ENCODE measurements at places on chromosomes 7 and 10.

DNA sequence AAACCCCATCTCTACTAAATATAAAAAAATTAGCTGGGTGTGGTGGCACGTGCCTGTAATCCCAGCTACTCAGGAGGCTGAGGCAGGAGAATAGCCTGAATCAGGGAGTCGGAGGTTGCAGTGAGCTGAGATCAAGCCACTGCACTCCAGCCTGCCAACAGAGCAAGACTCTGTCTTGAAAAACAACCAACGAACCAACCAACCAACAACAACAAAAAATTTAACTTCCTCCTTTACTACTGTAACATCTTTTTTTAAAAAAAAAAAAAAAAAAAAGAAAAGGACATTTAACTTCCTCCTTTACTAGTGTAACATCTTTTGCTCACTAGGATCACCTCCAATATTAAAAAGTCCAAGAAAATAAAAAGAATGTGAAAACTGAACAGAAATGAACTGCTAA is 92.3 kb upstream of the TMEM168 start:
- DNase-seq: no peak

DNA sequence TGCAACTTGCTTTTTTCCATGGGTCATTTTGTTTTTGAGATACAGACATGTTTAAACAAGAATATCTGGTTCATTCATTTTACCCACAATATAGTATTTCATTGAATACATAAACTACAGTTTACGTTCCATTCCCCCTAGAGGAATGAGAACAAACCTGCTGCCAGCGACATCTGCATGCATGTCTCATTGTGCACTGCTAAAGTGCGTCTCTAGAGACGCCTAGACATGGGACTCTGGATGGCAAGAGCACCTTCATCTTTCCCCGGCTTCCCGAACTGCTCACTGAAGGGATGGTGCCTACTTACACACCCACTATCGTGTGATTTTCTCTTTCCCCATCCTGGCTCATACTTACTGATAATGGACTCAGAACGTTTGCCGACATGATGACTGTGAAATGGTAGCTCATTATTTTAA is 1.2 kb upstream of the ZNF777 start:
- no peak for DNase-seq

DNA sequence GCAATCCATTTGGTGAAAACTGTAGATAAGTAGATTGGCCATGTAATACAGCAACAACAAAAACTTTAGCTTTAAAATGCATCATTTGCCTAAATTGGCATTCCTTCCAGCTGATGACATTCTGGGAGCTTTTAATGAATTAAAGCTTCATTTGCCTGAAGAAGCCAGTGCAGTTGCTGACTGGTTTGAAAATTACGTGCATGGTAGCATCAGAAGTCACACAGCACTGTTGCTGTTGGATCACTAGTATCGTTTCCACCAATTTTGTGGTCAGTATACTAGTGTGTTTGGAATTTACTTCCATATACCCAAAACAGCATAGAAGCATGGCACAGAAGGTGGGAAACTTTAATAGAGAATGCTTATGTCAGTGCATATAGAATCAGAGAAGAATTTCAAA is 194.9 kb downstream of the ETV1 start:
- no peak for DNase-seq

GRCh38 chr10:69295027-69295636 is 16.8 kb downstream of the HK1 start:
- no peak for DNase-seq

GRCh38 chr10:72276421-72277339 is 3.0 kb downstream of the DDIT4 start:
- no peak for DNase-seq

- no peak for DNase-seq
These were observed 8.2 kb downstream of the DNA2 start for GRCh38 chr10:68463365-68464093.

DNA sequence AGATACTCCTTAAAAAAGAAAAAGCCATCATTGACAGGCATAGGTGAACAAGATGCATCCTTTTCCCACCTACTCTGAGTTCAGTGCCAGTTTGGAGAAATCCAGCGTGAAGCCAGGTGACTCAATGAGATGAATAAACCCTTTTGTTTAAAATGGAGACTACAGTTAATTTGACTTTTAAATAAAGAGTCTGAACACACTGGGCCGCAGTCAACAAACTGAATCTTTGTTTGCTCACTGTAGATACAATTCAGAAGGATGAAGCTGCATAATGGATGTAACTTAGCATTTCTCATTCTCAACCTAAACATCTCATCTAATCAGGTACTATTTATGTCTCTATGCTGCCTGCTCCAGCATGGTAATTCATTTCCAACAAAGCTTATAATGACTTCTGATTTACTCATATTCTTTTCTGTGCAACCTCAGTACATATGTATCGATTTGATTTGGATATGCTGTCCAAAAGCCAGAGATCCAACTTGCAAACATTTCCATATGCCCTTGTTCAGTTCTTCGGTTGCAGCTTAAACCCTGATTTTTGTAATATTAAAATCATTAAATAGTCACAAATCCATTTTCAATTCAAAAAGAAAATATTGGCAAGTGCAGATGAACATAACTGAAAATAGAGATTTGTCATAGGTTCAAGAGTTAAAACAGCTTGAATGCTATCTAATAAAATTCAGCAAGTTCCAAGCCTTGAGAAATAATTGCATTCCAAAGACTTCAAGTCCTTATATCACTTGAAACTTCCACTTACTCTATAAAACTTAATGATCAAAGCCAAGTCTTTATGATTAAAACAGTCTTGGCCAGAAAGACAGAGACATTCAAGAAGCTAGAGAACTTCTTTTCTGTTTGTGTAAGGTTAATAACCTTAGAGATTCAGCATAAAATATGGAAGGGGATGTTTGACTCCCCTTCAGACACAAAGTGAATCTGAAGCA is 67.8 kb downstream of the CPVL start:
- DNase-seq: no peak

- no peak for DNase-seq
These were observed 134.7 kb upstream of the AGR3 start for GRCh38 chr7:17016402-17017010.

- no peak for DNase-seq
These were observed 55.7 kb downstream of the EBF3 start for GRCh38 chr10:129908406-129908805.

GRCh38 chr7:137160236-137160635 is 183.3 kb downstream of the PTN start:
- no peak for DNase-seq

GRCh38 chr10:50431133-50431532 is 179.8 kb upstream of the ASAH2 start:
- no peak for DNase-seq

GRCh38 chr10:7696545-7696944 is 6.6 kb upstream of the ITIH2 start:
- DNase-seq: no peak

DNA sequence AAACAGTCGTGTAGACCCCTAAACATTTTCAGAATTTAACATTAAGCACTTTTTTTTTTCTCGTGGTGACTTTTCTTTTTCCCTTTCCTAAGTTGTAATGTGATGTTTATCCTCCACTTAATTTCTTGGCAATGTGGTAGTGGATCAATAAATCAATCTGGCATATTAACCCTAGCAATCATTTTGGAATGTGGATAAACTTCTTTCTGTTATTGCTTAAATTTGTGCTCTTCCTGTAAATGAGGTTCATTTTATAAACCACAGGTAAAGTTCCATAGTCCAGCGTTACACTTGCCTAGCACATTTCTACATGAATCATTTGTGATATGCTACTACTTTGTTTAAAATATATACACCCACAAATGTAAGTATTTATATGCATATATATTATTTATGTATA is 247.4 kb upstream of the ETV1 start:
- no peak for DNase-seq

- DNase-seq: no peak
These were observed 64.8 kb upstream of the MEOX2 start for GRCh38 chr7:15751191-15751701.

GRCh38 chr10:102752934-102753664 is 9.4 kb downstream of the WBP1L start:
- DNase-seq: no peak

GRCh38 chr10:8044331-8044907 is 10.1 kb upstream of the GATA3 start:
- DNase-seq: no peak

DNA sequence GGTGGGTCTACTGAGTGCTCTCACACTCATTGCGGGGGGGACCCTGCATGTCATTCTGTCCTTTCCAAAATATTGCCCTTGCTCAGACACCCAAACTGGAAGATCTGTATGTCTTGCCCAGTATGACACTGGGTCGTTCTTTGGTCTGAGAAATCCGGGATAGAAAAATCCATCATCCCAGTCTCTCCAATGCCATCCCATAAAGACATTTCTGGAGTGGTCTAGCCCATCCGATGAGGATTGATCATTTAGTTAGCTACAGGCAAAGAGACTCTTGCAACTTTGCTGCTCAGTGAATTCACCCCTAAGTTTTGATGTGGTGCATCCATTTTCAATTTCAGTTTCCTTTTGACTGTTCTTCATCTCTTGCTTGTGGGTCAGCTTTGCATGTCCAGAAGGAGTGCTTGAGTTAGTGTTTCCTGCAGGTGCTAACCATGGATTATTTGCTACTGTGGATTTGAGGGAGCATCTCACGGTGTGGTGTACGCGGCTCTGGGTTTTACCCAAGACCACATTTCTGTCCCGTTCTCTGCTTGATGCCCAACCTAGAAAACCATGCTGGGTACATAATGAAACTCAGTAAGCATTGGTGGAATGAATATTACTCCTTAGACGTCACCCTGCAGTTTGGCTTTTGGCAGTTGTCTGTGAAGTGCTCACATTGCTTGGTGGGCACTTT is 247.0 kb upstream of the MKI67 start:
- DNase-seq: no peak

DNA sequence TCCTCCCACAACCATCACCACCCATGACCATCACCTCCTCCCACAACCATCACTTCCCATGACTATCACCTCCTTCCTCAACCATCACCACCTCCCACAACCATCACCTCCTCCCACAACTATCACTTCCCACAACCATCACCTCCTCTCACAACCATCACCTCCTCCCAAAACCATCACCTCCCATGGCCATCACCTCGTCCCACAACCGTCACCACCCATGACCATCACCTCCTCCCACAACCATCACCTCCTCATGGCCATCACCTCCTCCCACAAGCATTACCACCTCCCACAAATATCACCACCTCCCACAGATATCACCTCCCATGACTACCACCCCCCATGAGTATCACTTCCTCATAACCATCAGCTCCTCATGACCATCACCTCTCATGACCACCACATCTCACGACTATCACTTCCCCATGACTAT is 52.2 kb downstream of the PDGFA start:
- DNase-seq: no peak

- DNase-seq: no peak
These were observed 488.8 kb upstream of the ZMIZ1 start for GRCh38 chr10:78579995-78580394.

GRCh38 chr7:46720761-46721160 is 799.7 kb upstream of the IGFBP3 start:
- no peak for DNase-seq

- DNase-seq: no peak
These were observed 135.7 kb downstream of the MAGI2 start for GRCh38 chr7:79317728-79318127.

DNA sequence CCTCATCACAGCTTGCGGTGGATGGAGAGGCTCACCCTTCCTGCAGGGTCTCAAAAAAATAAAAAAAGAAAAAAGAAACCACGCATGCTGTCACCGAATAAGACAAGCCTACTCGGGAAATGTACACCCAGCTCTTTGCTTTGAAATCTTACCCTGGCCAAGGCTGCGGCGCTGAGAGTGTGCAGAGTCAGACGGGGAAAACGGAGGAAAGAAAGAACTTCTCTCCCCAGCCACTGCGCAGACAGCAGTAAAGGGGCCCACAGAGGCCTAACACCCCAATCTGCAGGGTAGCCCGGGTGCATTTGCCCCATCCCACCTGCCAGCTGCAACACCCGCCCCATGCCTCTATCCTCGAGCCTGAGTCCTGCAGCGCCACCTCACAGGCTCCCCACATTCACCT is 14.8 kb downstream of the SLIT1 start:
- no peak for DNase-seq

- DNase-seq: no peak
These were observed 973.7 kb downstream of the GATA3 start for GRCh38 chr10:9028231-9028630.

GRCh38 chr7:104700336-104700735 is 313.7 kb upstream of the KMT2E start:
- DNase-seq: no peak

- no peak for DNase-seq
These were observed 417.1 kb downstream of the SUGCT start for GRCh38 chr7:40551685-40552576.

- no peak for DNase-seq
These were observed 1.8 kb upstream of the TTYH3 start for GRCh38 chr7:2629746-2630681.

DNA sequence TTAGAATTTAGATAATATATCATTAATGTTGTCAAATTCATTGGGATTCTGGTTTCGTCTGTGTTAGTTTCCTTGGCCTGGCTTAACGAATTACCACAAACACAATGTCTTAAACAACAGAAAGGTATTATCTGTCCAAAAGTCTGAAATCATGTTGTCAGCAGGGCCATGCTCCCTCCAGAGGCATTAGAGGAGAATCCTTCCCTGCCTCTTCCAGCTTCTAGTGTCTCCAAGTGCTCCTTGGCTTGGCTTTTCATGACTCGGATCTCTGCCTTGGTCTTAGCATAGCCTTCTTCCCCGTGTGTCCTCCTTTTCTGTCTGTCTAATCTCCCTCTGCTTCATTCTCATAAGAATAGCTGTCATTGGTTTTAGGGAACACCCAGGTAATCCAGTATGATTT is 482.5 kb downstream of the SEMA3D start:
- no peak for DNase-seq

GRCh38 chr10:104293011-104293410 is 24.0 kb downstream of the GSTO2 start:
- DNase-seq: no peak

DNA sequence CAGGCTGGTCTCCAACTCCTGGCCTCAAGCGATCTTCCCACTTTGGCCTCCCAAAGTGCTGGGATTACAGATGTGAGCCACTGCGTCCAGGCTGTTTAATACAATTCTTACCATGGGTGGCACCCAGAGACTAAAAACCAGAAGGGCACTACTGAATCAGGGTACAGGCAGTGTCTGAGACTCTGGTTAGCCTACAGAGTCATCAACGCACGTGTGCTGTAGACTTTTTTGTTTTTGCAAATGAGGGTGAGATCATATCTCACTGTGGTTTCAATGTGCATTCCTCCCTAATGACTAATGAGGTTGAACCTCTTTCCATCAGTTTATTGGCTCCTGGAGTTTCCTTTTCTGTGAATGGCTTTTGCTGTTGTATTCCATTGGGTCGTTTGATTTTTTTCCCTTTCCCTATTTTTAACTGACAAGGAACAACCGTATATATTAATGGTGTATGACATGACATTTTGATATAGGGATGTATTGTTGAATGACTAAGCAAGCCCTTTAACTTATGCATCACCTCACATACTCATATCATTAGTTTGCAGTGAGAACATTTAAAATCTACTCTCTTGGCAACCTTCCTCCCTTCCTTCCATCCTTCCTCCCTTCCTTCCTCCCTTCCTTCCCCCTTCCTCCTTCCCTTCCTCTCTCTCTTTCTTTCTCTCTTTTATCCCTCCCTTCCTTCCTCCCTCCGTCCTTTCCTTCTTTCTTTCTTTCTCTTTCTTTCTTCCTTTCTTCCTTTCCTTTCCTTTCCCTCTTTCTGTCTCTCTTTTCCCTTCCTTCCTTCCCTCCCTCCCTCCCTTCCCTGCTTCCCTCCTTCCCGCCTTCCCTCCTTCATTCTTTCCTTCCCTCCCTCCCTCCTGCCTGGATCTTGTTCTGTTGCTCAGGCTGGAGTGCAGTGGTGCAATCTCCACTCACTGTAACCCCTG is 9.3 kb upstream of the TMEM270 start:
- peak; percentile 24 for DNase-seq

- DNase-seq: no peak
These were observed 41.5 kb upstream of the EBLN1 start for GRCh38 chr10:22259280-22259679.

All from stimulated activated CD4-positive, alpha-beta T cell treated with anti-CD3 and anti-CD28 coated beads, TNF-alpha, amount 100 ng/mL, for 24 hours (primary cell).